ENCODE measurements at places on chromosomes 6 and 20.

- DNase-seq = no peak
Measured at GRCh38 chr6:110523451-110524021, 47.1 kb upstream of the SLC22A16 start.

GRCh38 chr6:16437984-16438383, 199.6 kb downstream of the GMPR start:
- no peak for DNase-seq

DNA sequence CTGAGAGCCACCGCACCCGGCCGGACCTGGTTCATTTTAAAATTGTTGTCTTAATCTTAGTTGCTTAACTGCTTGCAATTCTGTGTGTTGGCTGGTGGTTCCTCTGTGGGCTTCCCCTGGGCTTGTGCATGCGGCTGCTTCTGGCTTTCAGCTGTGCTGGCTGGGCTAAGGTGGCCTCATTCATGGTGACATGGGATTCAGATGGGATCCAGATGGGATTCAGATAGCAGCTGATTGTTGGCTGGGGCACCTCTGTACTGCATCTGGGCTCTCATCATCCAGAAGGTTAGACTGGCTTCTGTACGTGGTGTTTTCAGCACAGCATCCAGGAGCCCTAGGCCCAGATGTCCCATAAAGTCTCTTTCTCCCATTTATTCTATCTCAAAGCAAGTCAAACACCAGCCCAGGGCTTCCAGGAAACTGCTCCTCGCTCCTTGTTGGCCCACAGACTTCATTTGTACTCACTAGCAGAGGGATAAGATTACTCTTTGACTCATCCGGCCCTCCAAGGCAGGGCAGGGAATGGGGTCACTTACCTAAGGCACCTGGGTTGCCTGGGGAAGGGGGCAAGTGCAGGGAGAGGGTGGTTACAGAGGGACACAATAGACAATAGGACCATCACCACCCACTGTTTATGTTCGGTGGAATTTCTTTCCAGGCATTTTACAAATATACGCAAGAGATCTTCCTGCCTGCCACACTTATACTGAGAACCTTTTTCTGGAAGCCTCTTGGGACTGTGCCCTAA, 10.2 kb upstream of the PEDS1 start:
- no peak for DNase-seq

- no peak for DNase-seq
Measured at GRCh38 chr20:18625907-18626655, 38.2 kb downstream of the DTD1 start.

GRCh38 chr20:15843777-15844176, 729.5 kb downstream of the KIF16B start:
- DNase-seq = no peak

- no peak for DNase-seq
Measured at GRCh38 chr6:144909753-144910285, 624.7 kb downstream of the UTRN start.

DNA sequence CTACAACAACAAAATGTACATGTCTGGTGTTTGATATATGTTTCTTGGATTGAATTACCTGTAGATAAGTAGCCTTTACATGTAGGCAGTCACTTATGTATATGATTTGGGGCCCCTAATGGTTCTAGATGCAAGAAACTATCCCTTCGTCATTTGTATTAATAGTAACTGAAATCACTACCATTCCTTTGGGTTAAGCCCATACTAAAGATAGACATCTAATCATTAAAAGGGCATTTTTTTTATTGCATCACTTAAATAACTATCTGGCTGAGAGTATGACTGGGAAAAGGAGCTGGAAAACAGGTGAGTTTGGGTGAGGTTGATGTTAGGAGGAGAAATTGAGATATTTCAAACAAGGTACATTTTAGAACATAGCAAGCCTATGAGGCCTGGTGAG, 213.5 kb upstream of the PLN start:
- no peak for DNase-seq

- no peak for DNase-seq
Measured at GRCh38 chr20:48723308-48724264, 104.2 kb downstream of the PREX1 start.

GRCh38 chr20:12180107-12180661, 262.5 kb downstream of the BTBD3 start:
- peak; percentile 84 for DNase-seq

- no peak for DNase-seq
Measured at GRCh38 chr6:148231572-148231971, 111.1 kb upstream of the SASH1 start.

DNA sequence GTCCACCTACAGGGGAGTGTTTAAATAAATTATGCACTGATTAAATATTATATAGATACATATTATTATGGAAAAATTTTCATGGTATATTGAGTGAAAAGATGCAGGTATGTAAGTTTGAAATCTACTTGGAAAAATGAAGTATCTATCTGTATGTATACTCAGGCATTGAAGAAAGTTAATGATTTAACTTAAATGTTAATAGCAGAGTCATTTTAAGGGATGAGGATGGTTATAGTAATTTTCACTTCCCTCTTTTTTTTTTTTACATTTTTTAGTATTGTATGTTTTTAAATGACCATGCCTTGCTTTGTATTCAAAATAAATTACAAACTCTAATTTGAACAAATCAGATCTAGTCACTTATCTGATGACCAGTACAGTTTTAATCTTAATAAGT, 43.2 kb upstream of the NOTCH4 start:
- DNase-seq = no peak

DNA sequence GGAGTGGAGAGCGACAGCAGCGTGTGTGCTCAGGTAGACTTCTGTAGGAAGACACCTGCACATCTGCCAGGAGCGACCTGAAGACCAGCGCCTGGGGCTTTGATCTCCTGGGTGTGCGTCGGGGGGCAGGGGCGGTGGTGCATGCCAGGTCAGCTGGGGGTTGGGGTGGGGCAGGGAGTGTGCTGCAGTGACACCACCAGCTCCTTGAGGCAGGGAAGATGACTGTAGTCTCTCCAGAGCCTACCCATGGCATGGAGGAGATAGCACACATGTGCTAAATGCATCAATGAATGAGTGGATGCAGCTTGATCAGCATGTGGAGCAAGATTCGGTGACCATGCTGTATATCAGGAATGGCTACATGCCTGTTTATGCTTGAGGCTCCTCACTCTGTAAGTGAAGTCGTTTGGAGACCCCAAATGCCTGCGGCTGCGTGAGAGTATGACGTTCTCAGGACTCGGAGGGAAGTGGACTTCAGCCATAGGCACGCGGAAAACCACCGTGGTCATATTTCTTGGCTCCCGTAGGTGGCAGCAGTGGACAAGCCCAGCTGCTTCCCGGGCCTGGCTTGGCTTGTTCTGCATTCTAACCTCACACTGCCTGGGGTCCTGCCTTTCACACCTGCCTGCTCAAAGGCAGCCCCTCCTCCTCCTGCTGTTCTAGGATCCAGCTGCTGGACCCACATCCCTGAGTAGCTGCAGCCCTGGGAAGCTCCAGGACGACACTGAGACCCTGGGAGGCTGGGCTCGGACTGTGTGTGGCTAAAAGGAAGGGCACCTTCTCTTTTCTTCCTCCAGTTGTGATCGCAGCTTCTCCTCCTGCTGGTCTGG, 39.4 kb upstream of the KCNK16 start:
- peak; percentile 20 for DNase-seq

- no peak for DNase-seq
Measured at GRCh38 chr6:14944593-14944992, 301.3 kb upstream of the JARID2 start.

GRCh38 chr6:29815118-29815750, 12.4 kb upstream of the HLA-G start:
- no peak for DNase-seq

DNA sequence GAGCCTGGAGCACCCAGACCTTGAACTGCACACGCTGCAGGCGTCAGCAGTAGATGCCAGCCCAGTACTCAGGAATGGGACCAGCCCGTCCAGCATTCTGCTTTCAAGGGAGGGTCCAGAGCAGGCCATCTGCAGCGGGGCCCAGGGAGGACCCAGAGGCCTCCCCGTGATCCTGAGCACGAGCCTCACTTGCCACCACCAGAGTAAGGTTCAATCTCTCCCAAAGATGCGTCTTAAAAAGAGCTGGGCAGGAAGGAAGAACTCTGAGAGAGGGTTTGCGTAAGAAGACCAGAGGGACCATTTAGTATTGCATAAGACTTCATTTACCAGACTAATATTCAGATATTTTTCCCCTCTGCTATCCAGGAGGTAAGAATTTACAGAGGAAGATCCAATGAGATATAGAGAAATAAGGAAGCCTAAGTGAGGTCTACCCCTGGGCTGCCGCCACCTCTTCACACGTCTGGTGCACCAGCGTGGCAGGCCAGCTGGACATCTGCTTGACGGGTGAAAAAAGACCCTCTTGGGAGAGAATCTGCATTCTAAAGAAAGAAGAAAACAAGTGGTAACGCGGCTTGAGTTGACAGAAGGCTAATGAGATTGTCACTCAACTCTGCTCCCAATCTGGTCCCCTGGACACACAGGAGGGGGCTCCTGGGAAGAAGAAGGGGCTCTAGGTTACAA, 107.3 kb downstream of the PRND start:
- DNase-seq = no peak

DNA sequence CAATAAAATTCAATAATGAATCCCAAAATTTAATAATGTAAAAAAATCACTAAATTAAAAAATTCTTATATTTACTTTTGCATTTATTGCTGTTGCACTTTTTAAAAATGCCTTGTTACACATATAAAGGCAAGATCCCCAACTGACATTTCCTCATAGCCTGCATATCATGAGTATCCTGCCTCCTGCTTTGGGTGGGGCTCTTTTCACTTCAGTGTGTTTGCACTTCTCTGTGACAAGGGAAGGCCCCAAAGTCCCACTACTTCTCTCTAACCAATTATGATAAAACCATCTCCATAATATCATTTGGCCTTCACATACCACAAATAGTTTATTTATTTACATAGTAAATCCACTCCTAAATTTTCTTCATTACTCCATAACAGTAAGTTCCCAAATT, 446.1 kb upstream of the MARCKS start:
- DNase-seq = no peak
